ENCODE measurements at places on chromosomes 12 and 14. TPM values are rescaled to one million over a fixed set of nuclear protein-coding genes. Genes with fewer than 3 reads are reported as not detected.

VRTN gene
- total RNA-seq, result not detected

PLEKHG7 gene
- total RNA-seq, result not detected

SRGAP1 gene
- total RNA-seq, result 1.3 TPM

LHX5 gene
- total RNA-seq, result not detected

PTPRB gene
- total RNA-seq, result 113 TPM

FIGNL2 gene
- total RNA-seq, result 0.39 TPM

CCER1 gene
- total RNA-seq, result not detected

MAP3K9 gene
- under 0.01 TPM for total RNA-seq

GDF3 gene
- total RNA-seq, result 1.0 TPM

PMCH gene
- not detected for total RNA-seq

LRRC10 gene
- not detected for total RNA-seq

LAG3 gene
- under 0.01 TPM for total RNA-seq

TNFAIP2 gene
- 38.3 TPM for total RNA-seq

BATF gene
- total RNA-seq, result 5.7 TPM

PKP2 gene
- total RNA-seq, result 1.3 TPM

BCL11B gene
- total RNA-seq, result under 0.01 TPM

IQSEC3 gene
- total RNA-seq, result 0.13 TPM

TAS2R19 gene
- total RNA-seq, result 1.7 TPM

HPD gene
- not detected for total RNA-seq

GZMB gene
- not detected for total RNA-seq

AKAP5 gene
- 0.13 TPM for total RNA-seq

B3GNT4 gene
- under 0.01 TPM for total RNA-seq

ATXN2 gene
- 19.1 TPM for total RNA-seq

SERPINA12 gene
- total RNA-seq, result not detected

LYZ gene
- total RNA-seq, result not detected

POTEG gene
- total RNA-seq, result not detected

KRT2 gene
- total RNA-seq, result not detected

TTC6 gene
- 0.13 TPM for total RNA-seq

CEBPE gene
- total RNA-seq, result not detected

HCAR1 gene
- 0.13 TPM for total RNA-seq

PMEL gene
- 0.63 TPM for total RNA-seq

PRICKLE1 gene
- 16.3 TPM for total RNA-seq

UBE3B gene
- total RNA-seq, result 23.0 TPM

ZBTB42 gene
- 5.4 TPM for total RNA-seq

ATXN3 gene
- 59.6 TPM for total RNA-seq

CCDC177 gene
- total RNA-seq, result not detected

FOXN4 gene
- total RNA-seq, result not detected

FAM161B gene
- 1.2 TPM for total RNA-seq

IKZF4 gene
- total RNA-seq, result 0.13 TPM

ERBB3 gene
- 0.25 TPM for total RNA-seq

LIN7A gene
- total RNA-seq, result 0.13 TPM

SMCO2 gene
- 0.13 TPM for total RNA-seq

TAS2R42 gene
- not detected for total RNA-seq

RNF212B gene
- not detected for total RNA-seq

MLH3 gene
- total RNA-seq, result 9.6 TPM

HCFC2 gene
- total RNA-seq, result 17.4 TPM

APOF gene
- not detected for total RNA-seq

CLMN gene
- total RNA-seq, result 0.63 TPM

ASIC1 gene
- not detected for total RNA-seq

RAN gene
- total RNA-seq, result 705 TPM

GLT1D1 gene
- not detected for total RNA-seq

TAS2R31 gene
- total RNA-seq, result 2.3 TPM

NDRG2 gene
- total RNA-seq, result 2.1 TPM

RAD52 gene
- total RNA-seq, result 4.2 TPM

WSCD2 gene
- total RNA-seq, result not detected

FBLN5 gene
- total RNA-seq, result 0.26 TPM

SLCO1A2 gene
- total RNA-seq, result 0.26 TPM

RBP5 gene
- 0.26 TPM for total RNA-seq

Data from dermis microvascular lymphatic vessel endothelial cell (primary cell).